ENCODE measurements at places on chromosomes 4 and X. TPM values are rescaled to one million over a fixed set of nuclear protein-coding genes. Genes with fewer than 3 reads are reported as not detected.

- H3K27ac ChIP-seq = peak overlapping the region; percentile 26
- no peaks in the 10 kb centered on the region for H3K27me3 ChIP-seq
- no peaks in the 10 kb centered on the region for H3K36me3 ChIP-seq
- H3K4me1 ChIP-seq = peaks cover 25% of the 10 kb centered on the region
Observed at GRCh38 chr4:30744957-30745640, 24.9 kb downstream of the PCDH7 start.

- peaks cover 37% of the 10 kb centered on the region for H3K27me3 ChIP-seq
- H3K4me1 ChIP-seq = peaks cover 46% of the 10 kb centered on the region
- peak overlapping the region; percentile 38 for H3K27ac ChIP-seq
- H3K36me3 ChIP-seq = no peaks in the 10 kb centered on the region
- DNase-seq = no peak
- peak overlapping the region; percentile 71 for H3K4me3 ChIP-seq
Observed at GRCh38 chr4:76688619-76689144, 209.3 kb downstream of the SOWAHB start.

DNA sequence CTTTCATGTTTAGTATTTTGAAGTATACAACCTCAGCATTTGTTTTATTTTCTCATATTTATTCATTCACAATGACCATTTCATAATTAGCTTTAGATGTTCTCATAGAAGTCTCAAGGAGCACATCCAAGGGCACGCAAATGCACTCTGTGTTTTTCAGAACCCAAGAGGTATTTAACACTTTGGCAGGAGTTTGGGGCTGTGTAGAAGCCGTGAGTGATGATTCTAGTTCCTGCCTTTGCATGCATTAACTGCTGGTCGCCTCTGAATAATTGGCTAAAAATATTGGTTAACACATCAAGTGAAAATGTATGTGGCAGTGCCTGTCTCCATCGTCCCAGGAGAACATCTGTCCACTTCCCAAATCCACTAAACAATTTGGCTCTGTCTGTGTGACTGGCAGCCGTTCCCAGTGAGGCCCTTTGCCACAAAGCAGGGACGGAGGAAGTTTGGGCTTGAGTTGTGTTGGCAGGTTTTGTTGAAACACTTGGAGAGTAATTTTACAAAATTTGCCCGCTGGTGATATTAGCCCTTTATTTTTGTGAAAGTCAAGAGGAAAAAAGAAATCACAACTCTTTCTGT lies 730.7 kb upstream of the SLIT2 start:
- H3K27me3 ChIP-seq = no peaks in the 10 kb centered on the region
- no peak overlapping the region for H3K27ac ChIP-seq
- no peaks in the 10 kb centered on the region for H3K36me3 ChIP-seq
- H3K4me3 ChIP-seq = no peak overlapping the region

GRCh38 chr4:110354460-110354859 lies 121.5 kb upstream of the ENPEP start:
- no peaks in the 10 kb centered on the region for H3K4me1 ChIP-seq
- peaks cover 11% of the 10 kb centered on the region for H3K27me3 ChIP-seq
- peak overlapping the region; percentile 25 for H3K27ac ChIP-seq
- no peak for DNase-seq
- no peaks in the 10 kb centered on the region for H3K36me3 ChIP-seq
- H3K4me3 ChIP-seq = peak overlapping the region; percentile 18

The NKX3-2 gene
- total RNA-seq = not detected

The GRIPAP1 gene
- total RNA-seq = 20.7 TPM

GRCh38 chrX:151974336-151975227 lies at the start of gene GABRE:
GABRE (minus strand) TSS chrX:151974676; CDS start chrX:151974625, 51 bp downstream.
- peaks cover 18% of the 10 kb centered on the region for H3K4me1 ChIP-seq
- H3K27ac ChIP-seq = peak within 1 kb of the TSS; percentile 80
- peaks cover 4% of the 10 kb centered on the region for H3K36me3 ChIP-seq
- no peaks in the 10 kb centered on the region for H3K27me3 ChIP-seq
- peak within 1 kb of the TSS; percentile 72 for H3K4me3 ChIP-seq
- DNase-seq = peak; percentile 59

DNA sequence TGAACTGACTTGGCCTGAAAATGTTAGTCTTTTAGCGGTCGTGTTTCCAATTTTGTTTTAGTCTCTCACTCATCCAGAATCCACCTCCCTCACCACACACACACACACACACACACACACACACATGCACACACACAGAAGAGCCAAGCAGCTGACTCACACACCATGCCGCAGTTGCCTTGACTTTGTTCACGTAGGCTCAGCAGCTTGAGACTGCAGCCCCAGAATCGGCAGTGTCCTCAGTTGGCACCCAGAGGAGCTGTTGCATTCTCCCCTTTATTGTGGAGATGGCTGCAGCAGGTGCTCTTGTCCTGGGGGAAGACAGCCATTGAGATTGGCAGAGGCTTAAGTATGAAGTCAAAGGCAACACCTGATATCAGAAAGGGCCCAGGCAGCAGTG lies 20.9 kb upstream of the XPNPEP2 start:
- H3K4me1 ChIP-seq = no peaks in the 10 kb centered on the region
- H3K27ac ChIP-seq = no peak overlapping the region
